A673 (cell line): ENCODE measurements at places on chromosomes 4 and X. TPM values are rescaled to one million over a fixed set of nuclear protein-coding genes. Genes with fewer than 3 reads are reported as not detected.
A peak's percentile ranks its signal among the peaks of the same experiment; 100 is the strongest.

- no peak for DNase-seq
These were observed 5.2 kb upstream of the CXCL2 start for GRCh38 chr4:74104145-74104544.

GRCh38 chr4:43048570-43048969 is 156.1 kb downstream of the GRXCR1 start:
- DNase-seq, result no peak

- no peak for DNase-seq
These were observed 16.5 kb upstream of the SOX3 start for GRCh38 chrX:140521393-140521792.

DNA sequence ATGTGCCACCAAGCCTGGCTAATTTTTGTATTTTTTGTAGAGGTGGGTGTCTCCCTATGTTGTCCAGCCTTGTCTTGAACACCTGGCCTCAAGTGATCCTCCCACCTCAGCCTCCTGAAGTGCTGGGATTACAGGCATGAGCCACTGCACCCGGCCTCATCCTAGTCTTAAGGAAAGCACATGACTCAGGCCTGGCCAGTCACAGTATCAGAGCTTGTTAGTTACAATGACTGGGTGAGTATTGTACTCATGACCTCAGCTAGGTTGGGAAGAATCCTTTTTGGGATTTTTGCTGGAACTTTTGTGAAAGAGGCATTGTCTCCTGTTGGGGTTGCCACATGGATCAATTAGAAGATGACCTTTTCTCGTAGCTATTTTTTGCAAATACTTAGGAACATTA is 292.8 kb downstream of the RAPGEF2 start:
- DNase-seq, result no peak

DNA sequence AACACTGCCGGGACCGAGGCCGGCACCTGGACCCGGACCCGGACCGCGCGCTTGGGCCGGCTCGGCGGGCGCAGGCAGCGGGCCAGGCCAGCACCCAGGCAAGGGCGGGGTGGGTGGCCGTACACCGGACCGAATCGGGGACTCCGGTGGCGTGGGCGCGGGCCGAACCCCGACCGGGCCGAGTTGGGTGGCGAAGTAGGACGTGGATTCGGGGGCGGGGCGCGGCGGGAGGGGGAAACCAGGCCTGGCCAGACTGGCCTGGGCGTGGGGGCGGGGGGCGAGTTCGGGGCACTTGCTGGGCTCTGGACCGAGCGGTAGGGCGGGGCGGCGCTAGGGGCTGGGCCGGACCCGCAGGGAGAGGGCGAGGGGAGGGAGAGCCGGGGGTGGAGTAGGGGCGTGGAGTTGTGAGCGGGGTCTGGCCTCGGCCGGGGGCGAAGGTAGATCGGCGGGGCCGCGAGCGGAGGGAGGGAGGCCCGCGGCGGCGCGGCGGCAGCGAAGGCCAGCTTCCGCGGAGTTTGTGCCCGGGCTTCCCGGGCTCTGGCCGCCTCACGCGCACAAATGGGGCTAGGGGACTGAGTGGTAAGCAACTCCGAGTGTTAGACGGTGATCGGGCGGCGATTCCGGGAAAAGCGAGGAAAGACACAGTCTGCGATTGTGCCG is 1.8 kb upstream of the BCORL1 start:
- DNase-seq, result no peak

DNA sequence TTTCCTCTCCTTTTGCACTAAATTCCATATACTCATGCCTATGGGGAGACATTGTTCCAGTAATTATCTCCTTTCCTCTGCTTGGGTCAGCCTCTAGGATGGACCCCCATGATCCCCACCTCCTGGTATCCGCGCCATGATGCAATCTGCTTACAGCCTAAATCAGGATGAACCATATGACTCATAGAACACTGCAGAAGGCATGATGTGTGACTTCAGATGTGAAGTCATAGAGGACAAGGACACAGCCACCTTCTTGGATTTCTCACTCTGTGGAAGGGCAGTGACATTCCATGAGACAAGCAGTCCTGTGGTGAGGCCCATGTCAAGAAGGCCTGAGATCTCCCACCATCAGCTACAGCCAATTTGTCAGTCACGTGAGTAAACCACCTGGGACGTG is 9.0 kb upstream of the TMEM144 start:
- no peak for DNase-seq

GRCh38 chr4:86706923-86707597 is 112.9 kb downstream of the PTPN13 start:
- peak; percentile 21 for DNase-seq

HOPX gene
- not detected in 2 replicates for total RNA-seq

SPACA5 gene
- total RNA-seq, result not detected in 2 replicates

MAGEA3 gene
- not detected in 2 replicates for total RNA-seq
